ENCODE measurements at places on chromosomes 11 and 22. TPM values are rescaled to one million over a fixed set of nuclear protein-coding genes. Genes with fewer than 3 reads are reported as not detected.
A peak's percentile ranks its signal among the peaks of the same experiment; 100 is the strongest.

Gene CSRP3
- total RNA-seq: not detected

Gene SLC37A2
- 0.44 TPM for total RNA-seq

Gene AP2A2
- 61.3 TPM for total RNA-seq

Gene SERPIND1
- total RNA-seq: not detected

Gene SLC25A18
- not detected for total RNA-seq

Gene KCTD17
- total RNA-seq: 70.4 TPM

Gene SESN3
- total RNA-seq: 74.9 TPM

DNA sequence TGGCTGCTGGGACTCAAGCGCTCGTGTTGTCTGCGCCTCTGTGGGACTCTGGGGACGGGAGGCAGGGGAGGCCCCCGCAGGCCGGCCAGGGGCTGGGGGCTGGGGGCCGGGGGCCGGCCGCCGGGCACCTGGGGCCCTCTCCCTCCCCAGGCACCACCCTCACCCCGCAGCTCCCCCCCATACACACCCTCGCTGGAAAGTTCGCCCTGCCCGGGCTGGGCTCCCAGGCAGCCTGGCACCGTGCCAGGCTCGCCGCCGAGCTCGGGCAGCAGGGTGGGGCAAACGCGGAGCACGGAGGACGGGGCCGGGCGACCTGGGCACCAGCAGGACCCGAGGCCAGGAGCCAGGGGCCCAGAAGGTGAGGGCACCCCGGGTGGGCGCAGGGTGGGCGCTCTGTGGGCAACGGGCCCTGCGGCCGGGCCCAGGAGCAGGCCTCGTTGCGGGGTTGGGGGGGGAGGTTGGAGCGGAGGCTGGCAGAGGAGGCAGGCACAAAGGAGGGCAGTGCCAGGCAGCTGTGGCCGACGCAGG lies 76.7 kb upstream of the WNT7B start:
- DNase-seq: peak; percentile 37

DNA sequence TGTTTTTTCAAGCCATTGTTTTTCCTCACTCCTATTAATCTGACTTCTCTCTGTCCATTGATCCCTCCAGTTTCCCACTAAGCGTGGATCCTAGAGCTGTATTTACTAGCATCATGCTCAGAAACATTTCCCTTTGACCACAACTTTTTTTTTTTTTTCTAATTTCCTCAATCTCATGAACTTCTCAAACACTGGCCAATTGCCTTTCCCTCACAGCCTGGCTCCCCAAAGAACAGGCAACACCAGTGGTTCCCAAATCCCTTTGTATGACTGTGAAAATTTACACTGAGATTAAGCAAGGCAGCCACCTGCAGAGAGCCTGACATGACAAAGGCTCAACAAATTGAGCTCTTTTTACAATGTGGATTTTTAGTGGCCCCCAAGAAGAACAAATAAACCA lies 1.4 kb upstream of the TPP1 start:
- no peak for DNase-seq

- no peak for DNase-seq
Measured at GRCh38 chr11:74696500-74696899, 34.7 kb downstream of the CHRDL2 start.

DNA sequence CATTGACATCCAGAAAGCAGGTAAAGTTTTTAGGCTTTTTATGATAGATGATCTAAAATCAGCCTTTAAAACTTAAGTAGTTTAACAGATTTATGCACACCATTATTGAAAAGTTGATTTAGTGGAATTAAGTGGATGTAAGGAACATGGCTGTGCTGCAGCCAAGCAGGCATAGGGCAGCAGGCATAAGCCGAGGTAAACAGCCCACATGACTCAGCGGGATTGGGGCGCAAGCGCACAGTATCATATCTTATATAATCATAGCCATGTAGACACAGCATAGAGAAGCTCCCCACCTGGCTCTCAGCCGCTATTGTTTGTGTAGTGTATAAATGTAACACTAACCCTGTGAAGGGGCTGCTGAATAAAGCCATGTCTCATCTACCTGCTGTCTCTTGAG lies 157.5 kb downstream of the WNT11 start:
- DNase-seq: no peak

DNA sequence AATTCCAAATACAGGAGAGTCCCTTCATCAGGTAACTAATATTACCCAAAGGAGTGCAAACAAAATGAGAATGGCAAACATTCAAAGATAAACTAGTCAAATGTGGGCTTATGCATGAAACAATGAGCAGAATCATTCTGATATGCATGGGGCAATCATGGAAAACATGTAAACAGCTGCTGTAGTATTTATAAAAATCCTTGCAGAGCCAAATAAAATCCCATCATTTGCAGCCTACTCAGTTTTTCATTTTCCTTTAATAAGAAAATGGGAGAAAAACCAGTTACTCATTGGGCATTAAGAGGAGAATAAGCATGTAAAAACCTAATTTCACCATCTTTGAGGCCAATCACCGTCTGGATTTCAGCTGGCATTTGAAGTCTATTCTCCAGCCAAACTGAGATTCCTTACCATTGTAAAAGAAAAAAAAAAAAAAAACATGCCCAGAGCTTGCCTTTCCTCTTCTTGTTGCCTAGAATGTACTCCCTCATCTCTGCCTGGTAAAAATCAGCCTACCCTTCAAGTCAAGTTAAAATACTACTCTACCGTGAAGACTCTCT lies 249.1 kb downstream of the TTC28 start:
- DNase-seq: no peak

DNA sequence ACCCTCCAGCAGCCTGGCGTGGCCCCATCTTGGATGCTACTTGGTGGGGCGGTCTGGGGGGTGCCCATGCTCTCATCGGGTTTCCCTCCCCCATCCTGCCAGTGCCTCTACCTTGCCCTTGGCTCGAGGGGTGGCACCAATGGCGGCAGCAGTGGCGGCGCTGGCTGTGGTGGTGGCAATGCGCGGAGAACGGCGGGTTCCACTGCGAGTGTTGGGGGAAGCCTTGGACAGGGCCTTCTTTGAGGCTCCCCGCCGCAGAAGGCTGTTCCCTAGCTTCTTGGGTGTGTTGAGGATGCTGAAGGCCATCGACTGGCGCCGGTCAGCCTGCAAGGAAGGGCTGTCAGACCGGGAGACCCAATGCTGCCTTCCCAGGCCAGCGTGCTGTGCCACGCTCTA lies 5.1 kb downstream of the IL18BP start:
- no peak for DNase-seq

DNA sequence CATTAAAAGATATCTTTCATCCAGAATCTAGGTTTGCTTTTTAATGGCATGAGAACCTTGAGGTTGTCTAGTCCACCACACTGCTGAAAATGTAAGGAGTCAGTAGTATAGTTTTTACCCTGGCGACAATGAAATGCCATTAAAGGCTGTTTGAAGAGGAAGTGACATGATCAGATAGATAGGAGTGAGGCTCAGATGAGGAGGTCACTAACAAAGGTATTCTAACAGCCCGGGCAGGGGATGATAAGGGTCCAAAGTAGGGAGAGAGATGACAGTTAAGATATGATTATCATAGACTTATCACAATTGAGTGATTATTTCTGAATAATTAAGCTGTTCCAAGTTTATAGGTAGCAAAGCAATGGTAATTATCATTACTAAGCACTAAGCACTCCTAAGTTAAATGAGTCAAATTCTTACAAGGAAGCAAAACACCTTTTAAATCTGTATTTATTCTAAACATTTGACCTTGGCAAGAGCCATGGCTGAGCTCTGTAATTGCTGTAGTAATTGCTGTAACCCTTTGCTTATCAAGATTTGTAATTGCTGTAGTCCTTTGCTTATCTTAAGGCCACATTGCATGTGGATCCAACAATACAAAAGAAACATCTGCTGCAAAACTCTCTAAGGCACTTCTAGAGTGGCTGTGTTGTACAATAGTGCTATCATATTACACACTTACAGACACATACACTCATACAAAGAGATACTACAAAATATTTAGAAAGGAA lies 92.6 kb downstream of the ENTHD1 start:
- no peak for DNase-seq

DNA sequence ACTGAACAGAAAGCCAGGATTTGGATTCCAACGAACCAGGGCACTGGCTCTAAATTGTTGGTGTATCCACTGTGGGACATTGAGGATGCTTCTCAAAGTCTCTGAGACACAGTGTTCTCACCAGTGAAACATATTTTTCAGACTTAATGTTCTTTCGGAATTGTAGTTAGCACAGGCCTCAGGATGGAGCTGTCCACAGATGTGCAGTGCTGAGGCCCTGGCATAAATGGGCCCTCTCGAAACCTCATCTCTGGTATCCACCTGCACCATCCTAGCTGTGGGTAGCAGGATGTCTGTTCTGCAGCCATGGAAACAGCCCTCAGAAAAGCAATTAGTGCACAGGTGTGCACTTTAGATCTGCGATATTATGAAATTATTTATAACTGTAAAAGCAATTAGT lies 656.8 kb downstream of the TBC1D22A start:
- DNase-seq: no peak

- no peak for DNase-seq
Measured at GRCh38 chr11:75344761-75345454, 6.6 kb downstream of the ARRB1 start.

DNA sequence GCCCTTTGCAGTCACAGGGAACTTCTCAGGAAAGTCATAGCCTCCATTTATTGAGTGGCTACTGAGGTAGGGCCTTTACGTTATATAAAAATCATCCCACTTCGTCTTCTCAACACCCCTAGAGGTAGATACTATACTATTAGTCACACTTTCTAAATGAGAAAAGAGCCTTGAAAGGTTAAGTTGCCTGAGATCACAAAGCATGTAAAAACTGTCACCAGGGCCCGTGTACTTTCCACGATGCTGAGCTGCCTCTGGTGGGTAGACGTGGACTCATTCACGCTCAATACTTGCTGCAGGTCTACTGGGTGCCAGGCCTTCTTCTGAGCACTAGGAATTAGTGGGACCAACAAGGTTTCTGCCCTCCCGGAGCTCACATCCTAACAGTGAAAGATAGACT lies 16.3 kb downstream of the CHRDL2 start:
- DNase-seq: no peak

DNA sequence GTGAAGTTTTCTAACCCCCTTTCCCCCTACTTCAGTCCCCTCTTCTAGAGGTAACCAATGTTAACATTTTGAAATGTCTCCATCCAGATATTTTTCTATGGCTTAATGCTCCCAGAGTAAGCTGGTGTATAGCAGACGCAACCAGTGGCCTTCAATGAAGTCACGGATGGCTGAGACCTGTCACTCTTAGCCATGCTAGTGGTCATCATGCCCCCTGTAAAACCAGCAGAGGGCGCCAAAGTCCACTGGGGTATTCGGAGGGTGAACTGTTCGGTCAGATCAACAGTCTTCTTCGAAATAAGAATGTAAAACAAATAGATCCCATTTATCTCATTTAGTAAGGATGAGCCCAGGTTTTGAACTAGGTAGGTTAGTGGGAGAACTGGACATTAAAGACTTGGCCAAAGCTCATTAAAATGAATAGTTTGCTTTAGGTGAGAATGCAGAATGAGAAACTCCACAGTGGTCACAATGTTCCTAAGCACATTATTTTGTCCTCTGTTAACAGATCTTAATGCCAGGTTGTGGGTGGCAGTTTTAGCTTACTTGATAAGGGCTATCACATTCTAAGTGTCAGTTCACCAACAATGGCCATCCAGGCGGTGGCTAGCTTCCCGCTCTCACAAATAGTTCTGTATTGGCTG lies 8.6 kb upstream of the MMP8 start:
- peak; percentile 24 for DNase-seq

- DNase-seq: peak; percentile 66
Measured at GRCh38 chr11:57426929-57427726, at the start of gene SLC43A3. SLC43A3 (minus strand) TSS chr11:57427121; CDS start chr11:57426172, 949 bp downstream.

DNA sequence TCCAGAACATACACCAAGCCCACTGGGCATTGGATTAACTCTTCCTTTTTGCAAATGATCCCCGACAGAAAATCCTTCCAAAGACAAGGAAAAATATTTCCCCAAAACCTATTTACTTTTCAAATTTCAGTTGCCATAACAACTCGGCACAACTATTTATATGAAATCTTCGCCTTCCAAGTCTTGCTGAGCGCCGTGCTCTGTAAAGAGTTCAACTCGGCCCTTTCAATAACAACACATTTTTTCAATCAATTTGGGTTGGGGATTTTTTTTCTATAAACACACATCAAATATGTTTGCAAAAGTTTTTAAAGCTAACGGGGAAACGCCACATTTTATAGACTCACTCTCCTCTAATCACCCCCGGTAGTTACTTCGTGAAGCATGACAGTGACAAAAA lies 333.8 kb downstream of the MN1 start:
- DNase-seq: no peak

DNA sequence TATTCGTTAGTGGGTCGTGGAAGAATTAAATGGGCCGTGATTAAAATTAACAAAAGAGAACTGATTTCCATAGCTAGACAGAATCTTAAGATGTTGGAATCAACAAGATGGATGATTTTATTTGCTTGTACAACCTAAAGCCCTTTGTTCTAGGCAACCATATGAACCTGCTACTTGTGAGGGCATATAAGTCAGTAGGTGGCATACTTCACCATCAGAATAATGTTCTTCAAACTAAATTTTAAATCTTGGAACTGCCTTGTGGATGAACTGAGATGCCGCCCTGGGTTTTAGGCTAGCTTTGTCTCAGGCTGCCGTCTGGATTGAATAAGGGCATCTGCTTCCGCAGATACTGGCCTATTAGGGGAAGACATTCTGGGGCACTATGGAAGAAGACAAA lies 40.9 kb downstream of the CSRP3 start:
- no peak for DNase-seq

DNA sequence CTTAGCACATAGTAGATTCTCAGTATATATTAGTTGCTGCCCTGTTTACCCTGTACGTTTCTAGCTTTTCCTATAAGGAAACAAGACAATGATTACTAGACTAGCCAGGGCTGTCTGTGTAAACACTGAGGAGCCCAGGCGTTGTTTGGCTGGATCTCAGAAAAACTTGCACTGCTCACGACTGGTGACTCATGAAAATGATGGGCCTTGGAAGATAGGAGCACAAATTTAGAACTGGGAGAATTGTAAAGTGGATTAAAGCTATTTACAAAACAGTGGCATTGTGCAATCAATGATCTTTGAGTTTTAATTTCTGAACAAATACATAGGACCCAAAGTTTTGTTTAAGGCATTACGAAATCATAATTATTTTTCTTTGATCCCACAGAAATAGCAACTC lies 276.9 kb downstream of the FAM76B start:
- DNase-seq: no peak
